Kidney epithelial cell (primary cell): ENCODE measurements at places on chromosomes 5 and 9.

GRCh38 chr5:174397206-174397605, 327.2 kb upstream of the MSX2 start:
- no peak for DNase-seq

DNA sequence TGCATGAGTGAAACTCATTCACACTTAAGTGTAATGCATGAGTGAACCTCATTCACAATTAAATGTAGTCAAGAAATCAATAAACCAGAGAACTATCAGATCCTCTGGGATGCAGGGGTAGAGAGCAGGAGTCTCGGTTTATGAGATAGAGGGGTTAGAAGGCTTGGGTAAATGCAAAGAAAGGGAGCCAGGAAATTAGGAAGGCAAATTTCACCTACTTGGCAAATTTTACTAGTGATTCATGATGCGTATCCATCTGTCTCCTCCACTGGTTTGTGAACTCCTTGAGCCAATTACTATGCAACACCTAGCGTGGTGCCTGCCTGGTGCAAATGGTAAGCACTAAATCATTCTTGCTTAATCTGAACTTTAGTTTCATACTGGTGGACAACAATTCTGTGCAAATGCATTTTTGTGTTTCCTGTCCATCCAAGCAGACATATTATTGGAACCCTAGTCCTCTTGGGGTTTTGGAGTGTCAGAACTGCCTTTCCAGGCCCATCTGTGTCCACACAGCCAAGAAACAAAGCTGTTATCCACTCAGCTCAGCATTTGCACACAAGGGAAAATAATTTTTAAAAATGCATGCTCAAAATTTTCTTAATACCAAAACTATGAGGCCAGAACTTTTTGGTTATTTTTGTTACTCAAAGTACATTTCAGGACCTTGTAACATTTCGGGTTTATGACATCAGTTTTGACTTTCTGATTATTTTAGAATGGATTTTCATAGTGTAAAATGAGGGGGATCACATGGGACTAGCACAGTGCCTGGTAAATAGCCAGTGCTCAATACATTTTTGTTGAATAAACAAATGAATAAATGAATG, 5.2 kb downstream of the HAPLN1 start:
- DNase-seq: no peak

- no peak for DNase-seq
Measured at GRCh38 chr5:27140831-27141230, 102.4 kb upstream of the CDH9 start.

DNA sequence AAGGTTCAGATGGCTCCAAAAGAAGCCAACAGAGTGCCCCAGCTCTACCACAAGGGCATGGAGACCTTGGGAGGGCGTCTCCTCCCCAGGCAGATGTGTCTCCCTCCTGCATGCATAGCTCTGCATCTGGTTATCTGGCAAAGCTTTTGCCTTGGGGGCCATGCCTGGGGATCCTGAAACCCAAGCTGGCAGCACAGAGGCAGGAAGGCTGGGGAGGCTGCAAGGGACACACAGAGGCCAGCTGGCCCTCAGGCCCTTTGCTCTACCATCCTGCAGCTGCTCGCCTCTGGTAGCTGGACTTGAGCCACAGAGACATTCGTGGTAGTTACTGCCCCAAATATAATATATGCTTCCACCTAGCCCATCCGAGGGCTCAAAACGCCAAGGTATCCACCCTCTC, 3.9 kb downstream of the SEPTIN8 start:
- DNase-seq: no peak

GRCh38 chr9:84397822-84398221, 57.3 kb upstream of the SLC28A3 start:
- DNase-seq: no peak

DNA sequence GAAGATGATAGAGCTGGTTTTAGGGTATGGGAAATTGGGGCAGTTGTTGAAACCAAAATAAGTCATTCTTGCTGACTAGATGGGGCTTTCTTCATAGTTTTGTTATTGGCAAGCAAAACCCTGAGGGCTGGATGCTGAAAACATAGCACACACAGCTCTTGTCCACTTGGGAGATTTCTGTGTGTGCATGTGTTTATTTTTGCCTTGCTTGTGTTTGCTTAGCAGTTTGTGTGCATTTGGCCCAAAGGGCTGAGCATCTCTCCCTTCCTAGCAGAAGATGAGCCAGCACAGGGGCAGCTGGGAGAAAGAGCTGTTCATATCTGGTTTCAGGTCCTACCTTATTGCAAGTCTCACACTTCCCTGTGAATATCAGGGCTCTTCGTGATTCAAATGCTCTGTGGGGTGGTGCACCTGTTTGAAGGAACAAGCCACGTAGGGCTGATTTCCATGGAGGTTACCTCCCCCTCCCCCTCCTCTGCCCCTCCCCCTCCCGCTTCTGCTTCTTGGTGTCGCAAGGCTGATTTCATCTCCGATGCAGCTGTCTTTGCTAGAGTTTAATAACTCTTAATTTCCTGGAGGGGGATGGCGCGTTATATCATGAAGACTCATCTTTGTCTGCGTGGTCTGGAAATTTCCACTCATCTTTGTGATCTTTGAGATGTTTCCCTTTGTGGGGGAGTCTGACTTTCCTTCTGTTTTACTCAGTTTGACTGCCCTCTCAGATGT, 296.5 kb downstream of the ARHGAP26 start:
- no peak for DNase-seq

DNA sequence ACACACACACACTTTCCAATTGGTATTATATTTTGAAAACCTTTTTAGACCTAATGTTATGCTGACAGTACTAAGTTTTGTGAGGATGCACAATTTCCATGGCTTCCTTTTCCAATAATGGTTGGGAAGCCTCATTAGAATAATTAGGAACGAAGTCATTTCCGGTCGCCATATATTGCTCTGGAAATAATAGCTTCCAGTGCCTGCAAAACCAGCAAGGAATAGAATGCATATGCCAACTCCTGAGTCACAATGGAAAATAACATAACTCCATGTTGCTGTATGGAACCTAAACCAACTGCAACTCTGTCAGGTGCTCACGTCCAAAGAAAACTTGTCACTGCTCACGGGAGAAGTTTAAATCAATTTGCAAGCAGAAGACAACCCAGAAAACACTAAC, 222.0 kb downstream of the EBF1 start:
- no peak for DNase-seq

DNA sequence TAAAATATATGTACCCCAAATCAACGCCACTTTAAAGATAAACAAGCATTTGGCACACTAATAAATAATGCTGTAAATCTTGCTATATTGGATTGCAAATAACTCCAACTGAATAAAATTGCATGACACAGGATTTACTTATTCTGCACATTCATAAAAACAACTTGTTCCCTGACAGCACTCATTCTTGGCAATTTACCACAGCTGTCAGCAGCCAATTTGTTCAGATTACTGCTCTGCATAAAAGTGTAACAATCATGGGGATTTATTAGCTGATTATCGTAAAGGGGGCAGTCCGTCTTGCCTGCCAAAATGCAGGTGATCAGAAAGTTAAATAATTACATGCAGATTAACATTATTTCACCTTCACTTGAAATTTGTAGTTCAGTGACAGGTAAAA, 285.3 kb downstream of the SLF1 start:
- DNase-seq: no peak

DNA sequence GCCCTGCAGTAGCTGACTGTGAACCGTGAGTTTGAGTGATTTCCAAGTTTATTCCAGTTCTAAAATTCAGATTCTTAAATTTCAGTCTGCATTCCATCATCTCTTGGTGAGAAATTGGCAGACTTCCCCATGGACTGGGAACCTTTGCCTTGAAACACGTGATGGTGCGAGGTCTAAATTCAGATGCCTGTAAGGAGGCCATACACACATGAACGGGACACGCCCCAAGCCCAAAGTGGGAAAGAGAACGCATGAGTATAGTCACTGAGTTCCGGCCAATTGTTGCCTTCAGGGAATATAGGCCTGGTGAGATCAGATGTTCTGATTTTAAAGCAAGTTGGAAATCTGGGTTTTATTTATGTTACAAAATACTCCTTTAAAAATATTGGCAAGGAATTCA, 1084.4 kb upstream of the WWC1 start:
- no peak for DNase-seq
